ENCODE measurements at places on chromosomes 6 and 20.

DNA sequence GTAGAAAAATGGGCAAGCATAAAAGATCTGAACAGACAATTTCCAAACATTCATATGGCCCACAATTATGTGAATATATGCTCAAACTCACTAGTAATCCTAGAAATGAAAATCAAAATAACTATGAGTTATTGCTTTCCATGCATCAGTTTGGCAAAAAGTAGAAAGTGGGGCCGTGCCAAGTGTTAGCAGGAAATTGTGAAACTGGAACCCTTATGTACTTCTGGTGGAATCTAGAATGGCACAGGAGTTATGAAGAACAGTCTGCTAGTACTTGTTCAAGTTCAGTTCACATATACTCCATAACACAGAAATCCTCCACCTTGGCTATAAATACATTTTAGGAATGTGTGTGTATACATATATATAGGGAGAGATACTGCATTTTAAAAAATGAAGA, 89.8 kb downstream of the EYA2 start:
- no peak for DNase-seq

DNA sequence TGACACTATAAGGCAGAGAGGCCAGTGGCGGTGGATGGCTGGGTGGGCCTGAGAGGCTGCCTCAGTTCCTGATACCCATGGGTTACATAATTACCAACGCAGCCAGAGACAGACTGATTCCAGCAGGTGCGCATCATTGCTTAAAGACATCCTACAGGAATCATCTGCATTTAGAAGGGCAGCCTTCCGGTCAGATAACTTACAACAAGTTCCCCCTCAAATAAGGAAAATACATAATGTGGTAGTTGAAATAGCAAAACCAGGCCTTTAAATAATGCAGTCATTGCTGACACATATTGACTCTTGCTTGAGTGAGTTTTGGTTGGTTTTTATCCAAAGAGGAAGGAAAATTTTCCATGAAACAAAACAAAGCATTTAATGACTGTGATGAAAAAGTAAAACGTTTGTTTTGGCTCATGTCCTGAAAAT, 81.9 kb downstream of the SIM1 start:
- DNase-seq = no peak

GRCh38 chr20:33320006-33320405, 37.0 kb downstream of the BPIFB1 start:
- no peak for DNase-seq

DNA sequence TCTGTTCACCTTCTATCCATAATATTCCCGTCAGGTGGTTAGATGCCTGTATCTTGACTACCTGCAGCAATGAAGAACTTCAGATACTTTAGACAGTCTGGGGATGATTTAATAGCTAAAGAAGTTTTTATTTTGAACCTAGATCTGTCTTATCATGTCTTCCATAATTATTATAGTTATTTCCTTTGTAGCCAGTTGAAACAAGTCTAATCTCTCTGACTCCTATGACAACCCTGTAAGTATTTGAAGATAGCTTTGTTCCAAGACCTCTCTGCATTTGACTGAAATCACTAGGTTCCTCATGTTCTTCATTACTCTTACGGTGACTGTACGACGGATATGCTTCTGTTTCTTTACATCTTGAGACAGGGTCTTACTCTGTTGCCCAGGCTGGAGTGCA, 316.6 kb upstream of the BMP2 start:
- DNase-seq = no peak

DNA sequence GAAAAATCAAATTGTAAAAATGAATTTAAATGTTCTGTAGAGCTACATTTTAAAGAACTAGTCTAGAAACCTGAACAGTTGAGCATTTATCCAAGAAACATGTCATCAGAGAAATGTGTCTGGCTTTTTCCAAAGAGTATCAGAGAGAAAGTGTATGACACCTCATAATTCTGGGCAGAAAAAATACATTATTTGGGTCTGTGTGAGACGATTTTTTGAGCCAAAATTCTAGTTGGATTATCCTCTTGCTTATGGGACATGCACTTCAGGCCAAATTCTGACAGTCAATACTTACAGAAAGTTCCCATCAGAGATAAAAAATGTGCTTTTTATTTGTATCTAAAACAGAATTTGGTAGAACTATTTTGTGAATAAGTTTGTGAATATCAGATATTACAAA, 1242.7 kb downstream of the EPHA7 start:
- no peak for DNase-seq
